ENCODE measurements at places on chromosomes 7 and 10. TPM values are rescaled to one million over a fixed set of nuclear protein-coding genes. Genes with fewer than 3 reads are reported as not detected.

Gene CALHM3
- not detected for polyA plus RNA-seq

Gene RNF148
- 0.31 TPM for polyA plus RNA-seq

- DNase-seq, result no peak
Observed at GRCh38 chr7:36792421-36792820, 68.1 kb upstream of the AOAH start.

GRCh38 chr10:112952282-112953173 lies 2.5 kb downstream of the TCF7L2 start:
- peak; percentile 23 for DNase-seq

Data from right lung (tissue), 10 donors.